GM13976 (cell line): ENCODE measurements at places on chromosomes 5 and 9.

DNA sequence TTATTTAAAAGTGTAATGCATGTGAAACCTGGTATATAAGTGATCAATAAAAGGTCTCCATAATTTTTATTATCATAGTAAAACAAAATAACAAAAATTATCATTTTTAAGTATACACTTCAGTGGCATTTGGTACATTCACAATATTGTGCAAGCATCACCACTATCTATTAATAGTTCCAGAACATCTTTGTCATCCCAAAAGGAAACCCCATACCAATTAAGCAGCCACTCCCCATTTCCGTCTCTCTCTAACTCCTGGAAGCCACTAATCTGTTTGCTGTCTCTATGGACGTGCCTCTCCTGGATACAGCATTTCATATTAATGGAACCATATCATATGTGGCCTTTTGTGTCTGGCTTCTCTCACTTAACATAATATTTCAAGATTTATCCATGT is 7.6 kb downstream of the OLFML2A start:
- no peak for DNase-seq

GRCh38 chr5:178460598-178460997 is 129.6 kb downstream of the COL23A1 start:
- DNase-seq: no peak

- no peak for DNase-seq
Measured at GRCh38 chr9:99213197-99213596, 8.5 kb downstream of the ALG2 start.

- DNase-seq: no peak
Measured at GRCh38 chr5:159802661-159803060, 113.6 kb upstream of the ADRA1B start.

DNA sequence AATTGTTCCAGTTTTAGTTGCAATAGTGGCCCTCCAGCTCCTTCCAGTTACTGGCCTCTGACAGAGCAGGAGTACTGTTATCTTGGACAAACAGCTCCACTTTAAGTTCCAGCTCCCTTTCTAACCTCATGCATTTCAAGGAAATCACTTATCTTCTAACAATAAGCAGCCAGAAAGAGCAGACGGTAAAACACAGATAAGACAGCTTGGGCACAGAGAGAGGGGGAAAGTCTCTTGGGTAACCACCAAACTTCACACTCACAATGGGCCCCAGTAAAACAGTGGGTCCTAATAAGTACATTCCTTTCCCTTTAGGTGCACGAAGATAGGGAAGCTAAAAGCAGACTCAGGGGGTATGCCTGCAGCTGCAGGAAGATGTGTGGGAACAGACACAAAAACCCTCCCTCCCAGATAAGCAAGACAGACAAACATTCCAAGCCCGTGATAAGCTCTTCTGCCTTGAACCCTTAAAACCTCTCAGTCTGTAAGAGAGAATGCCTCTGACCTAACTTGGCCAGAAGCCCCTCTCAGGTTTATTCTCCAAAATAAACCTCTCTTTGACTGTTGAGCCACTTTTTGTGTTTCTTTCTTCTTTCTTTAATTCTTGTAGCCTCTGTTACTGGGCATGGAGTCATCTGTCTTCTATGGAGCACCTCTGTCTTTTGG is 30.8 kb downstream of the OR1J1 start:
- no peak for DNase-seq

DNA sequence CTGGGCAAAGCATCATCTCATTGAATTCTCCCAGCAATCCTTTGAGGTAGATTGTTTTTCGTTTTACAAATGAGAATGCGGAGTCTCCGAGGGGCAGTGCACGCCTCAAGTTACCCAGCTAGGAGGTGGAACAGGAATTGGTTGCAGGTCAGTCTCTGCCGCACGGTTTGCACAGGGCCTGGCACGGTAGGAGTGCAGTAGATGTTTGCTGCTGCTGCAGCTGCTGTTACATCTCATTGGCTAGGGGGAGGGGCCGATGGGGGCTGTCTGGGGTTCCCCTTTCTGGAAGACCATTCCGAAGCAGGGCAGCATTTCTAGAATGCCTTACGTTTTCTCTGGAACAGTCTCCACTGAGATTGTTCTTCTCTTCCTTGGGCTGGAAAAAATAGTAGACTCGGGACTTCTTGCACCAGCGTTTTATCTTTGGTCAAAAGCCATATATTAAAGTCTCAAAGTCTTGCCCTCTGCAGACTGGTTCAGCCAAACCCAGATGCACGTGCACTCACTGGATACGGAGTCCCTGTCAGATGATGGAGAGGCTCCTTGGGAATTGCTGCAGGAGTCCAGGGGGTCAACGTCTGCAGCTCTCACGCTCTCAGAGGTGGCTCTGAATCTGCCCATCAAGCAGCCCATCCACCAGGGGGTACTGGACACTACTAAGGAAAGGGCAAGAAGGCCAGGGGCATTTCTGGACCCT is 1.2 kb downstream of the USP20 start:
- no peak for DNase-seq

DNA sequence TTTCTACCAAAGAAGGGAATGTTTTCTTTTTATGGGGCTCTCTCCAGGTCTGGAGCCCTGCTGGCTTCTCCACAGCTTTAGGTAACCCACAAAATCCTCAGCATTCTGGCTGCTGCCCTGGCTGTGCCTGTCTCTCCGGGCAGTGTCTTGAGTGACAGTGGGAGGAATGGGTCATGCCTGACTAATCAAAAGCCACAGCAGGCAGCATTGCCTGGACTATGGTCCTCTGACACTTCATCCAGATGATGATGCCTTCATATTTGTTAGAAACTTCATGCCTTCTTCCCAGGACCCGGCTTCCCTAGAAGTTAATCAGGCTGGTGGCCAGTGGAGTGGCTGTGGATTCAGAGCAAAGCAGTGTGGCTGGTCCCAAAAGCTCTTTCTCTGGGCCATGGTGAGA is 32.2 kb upstream of the TGFBI start:
- no peak for DNase-seq

- no peak for DNase-seq
Measured at GRCh38 chr5:28548856-28549255, 1510.5 kb upstream of the CDH9 start.

DNA sequence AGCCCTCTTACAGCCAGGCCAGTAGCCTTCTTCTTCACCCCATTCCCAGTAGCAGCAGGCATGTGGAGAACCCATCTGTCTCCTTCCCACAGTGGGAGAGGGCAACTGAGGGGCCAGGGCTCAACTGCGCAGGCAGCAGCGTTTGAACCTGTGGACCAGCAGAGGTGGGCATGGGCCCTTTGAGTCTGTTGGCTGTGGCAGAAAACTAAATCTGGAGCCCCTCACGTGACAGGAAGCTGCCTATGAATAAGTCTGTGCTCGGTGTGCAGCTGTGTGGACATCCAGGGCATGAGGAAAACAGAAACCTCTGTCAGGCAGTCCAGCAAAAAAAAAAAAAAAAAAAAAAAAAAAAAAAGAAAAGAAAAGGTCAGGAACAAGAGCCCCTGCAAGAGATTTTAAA is 189.2 kb upstream of the NR3C1 start:
- no peak for DNase-seq

DNA sequence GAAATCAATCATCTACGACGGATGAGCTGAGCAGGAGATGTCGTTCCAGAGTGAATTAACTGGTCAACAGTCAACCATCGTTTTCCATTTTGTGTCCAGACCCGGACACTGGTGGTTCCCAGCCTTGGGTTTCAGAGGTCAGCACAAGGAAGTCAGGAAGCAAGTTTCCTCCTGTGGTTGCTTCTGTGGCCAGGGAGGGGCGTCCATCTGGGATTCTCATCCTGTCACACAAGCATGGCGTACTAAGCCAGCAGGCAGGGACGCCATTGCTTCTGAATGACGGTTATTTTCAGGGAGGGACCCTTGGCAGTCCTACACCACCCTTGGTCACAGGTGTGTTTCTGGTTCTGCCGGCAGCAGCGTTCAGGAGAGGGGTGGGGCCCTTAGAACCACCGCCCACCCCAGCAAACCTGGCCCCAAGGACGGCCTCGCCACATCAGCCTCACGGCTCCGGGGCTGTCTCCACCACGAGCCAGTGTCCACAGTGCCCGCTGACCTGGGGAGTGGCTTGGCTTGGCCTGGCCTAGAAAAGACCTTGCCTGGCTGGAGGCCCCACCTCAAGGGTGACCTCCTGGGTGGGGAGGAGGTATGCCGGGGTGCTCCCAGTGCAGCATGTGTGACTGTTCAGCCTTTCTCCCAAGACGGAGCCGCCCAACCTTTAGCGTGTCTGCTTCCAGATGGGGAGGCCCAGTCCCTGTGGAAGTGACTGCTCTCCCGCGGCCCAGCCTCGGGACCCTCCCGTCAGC is 25.2 kb downstream of the NDUFS6 start:
- no peak for DNase-seq

DNA sequence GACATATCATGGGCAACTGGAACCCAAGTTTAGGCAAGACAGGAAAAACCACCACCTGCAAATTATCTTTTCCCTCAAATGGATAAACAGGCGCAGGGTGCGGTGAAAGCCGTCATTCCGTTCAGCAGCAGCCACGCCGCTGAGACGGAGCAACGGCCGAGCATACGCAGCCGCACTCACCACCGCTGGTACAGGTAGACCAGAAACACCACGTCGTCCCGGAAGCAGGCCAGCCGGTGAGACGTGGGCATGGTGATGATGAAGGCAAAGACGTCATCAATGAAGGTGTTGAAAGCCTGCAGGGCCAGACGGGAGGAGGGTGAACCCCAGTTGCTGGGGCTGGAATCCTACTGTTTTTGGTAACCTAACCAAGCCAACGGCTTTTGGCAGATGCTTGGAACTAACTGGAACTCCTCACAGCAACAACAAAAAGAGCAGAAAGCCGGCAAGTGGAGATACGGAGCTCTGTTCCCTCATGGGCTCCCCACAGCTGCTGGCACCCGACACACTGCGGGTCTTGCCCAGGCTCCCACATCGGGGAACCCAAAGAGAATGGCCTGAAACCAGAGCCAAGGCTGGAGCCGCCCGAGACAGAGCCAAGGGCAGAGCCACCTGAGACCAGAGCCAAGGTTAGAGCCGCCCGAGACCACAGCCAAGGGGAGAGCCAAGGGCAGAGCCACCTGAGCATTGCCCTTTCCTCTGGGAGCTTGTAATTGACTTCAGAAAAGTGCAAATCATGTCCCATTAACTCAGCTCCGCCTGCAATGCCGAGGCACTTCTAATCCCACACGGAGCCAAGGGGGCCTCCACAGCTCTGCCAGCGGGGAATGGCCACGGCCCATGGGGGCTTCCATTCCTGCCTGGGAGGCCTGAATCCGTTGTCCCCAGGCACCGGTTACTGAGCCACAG is 24.2 kb downstream of the CLPTM1L start:
- no peak for DNase-seq

- DNase-seq: no peak
Measured at GRCh38 chr9:87516222-87516925, 18.7 kb downstream of the DAPK1 start.

- no peak for DNase-seq
Measured at GRCh38 chr9:124356745-124357390, 58.4 kb downstream of the PSMB7 start.

GRCh38 chr5:137275083-137275482 is 224.0 kb downstream of the SPOCK1 start:
- DNase-seq: no peak

- DNase-seq: no peak
Measured at GRCh38 chr5:72920690-72921502, 34.9 kb upstream of the FCHO2 start.

- DNase-seq: no peak
Measured at GRCh38 chr5:158464383-158464782, 605.4 kb upstream of the CLINT1 start.

- no peak for DNase-seq
Measured at GRCh38 chr5:179912386-179912785, 4.7 kb upstream of the TBC1D9B start.

GRCh38 chr5:178111925-178112324 is 1.4 kb upstream of the N4BP3 start:
- DNase-seq: no peak

- no peak for DNase-seq
Measured at GRCh38 chr5:68379275-68380036, 163.9 kb downstream of the PIK3R1 start.
